ENCODE measurements at places on chromosomes 7 and 10.

GRCh38 chr7:18019555-18019954 is 8.1 kb downstream of the PRPS1L1 start:
- no peak for DNase-seq

- no peak for DNase-seq
Observed at GRCh38 chr10:110680273-110681020, 36.3 kb downstream of the RBM20 start.

GRCh38 chr10:22010539-22010938 is 7.0 kb upstream of the DNAJC1 start:
- DNase-seq, result no peak

GRCh38 chr7:50798126-50798525 is 15.4 kb upstream of the GRB10 start:
- DNase-seq, result no peak

GRCh38 chr10:31650010-31650409 is 278.6 kb downstream of the ARHGAP12 start:
- no peak for DNase-seq

- DNase-seq, result peak; percentile 84
Observed at GRCh38 chr7:83161899-83162401, 734 bp downstream of the PCLO start.

Measured in vagina (tissue), 2 donors.